Colonic mucosa (tissue), 4 donors: ENCODE measurements at places on chromosomes 4 and X. TPM values are rescaled to one million over a fixed set of nuclear protein-coding genes. Genes with fewer than 3 reads are reported as not detected.
A peak's percentile ranks its signal among the peaks of the same experiment; 100 is the strongest.

GRCh38 chr4:46316215-46316614, 73.7 kb downstream of the GABRA2 start:
- DNase-seq, result no peak

DNA sequence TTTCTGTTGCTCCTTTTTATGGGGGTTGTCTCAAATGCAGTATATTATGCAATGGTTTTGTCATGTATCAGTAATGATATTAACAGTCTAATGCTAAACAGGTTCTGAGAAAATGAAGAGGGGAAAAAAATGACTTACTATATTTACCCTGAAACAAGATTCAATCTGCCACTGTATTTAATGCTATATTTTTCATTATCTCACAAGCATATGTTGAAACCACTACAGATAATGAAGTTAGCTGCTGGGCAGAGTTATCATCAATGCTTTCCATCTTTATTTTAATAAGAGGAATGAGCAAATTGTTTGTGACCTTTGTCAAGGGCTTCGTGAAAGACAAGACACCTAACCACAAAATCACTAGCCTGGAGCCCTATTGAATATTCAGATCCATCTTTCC, 32.6 kb upstream of the NAA11 start:
- DNase-seq, result no peak

- DNase-seq, result no peak
Measured at GRCh38 chr4:110778521-110778920, 155.6 kb upstream of the PITX2 start.

DNA sequence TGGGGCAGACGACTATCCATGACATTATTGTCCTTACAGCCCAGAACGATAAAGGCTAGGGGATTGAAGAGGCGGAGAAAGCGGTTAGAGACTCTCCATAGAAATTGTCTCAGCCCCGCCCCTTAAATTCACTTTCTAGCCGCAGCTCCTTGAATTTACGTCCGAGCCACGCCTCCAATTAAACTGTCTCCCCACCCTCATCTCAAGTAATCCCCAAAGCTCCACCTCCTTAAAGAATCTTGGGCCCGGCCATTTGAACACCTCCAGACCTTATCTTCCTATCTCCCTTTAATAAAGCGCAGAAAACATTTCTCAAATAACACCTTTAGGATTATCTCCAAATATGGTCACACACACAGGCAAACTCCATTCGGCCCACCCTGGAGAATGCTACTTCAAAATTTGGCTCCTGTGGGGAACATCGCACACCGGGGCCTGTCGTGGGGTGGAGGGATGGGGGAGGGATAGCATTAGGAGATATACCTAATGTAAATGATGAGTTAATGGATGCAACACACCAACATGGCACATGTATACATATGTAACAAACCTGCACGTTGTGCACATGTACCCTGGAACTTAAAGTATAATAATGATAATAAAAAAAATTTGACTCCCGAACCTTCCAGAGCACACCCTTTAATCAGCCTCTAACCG, 7.2 kb upstream of the MAGIX start:
- peak; percentile 81 for DNase-seq

- DNase-seq, result no peak
Measured at GRCh38 chrX:71629467-71629866, 11.2 kb upstream of the CXCR3 start.

- no peak for DNase-seq
Measured at GRCh38 chr4:1754336-1754735, 33.0 kb downstream of the TACC3 start.

- no peak for DNase-seq
Measured at GRCh38 chrX:140709421-140709846, at the start of gene LINC00632. Gene LINC00632 (plus strand): TSS chrX:140709759.

DNA sequence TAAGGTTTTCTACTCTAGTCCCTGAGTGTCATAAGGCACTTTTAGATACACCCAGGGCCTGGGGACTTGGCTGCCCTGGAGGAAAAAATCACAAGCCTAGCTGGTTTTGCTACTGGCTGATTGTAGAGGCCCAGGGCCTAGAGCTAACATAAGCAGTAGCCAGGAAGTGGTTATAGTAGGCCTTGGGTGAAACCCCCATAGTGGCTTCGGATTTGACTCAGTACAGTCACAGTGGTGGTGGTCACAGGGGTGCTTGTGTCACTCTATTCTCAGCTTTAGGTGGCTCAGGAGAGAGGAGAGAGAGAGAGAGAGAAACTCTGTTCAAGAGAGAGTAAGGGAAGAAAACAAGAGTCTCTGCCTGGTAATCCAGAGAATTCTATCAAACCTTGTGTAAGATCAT, 194.5 kb upstream of the EDA2R start:
- DNase-seq, result no peak

DNA sequence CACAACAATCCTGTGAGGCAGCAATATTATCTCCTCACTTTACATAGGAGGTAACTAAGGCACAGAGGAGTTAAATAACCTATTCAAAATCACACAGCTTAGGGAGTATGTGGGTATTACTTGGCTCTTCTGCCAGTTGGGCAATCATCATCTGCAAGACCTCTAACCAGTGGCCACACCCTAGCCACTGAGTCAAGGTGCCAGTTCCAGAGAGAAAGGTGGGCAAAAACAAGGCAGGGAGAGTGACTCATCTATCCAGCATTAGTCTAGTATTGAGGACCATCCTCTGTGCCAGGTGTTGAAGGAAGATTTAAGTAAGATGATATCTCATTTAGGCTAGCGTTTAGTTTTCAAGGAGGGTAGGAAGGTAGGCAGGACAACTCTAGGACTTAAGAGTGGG, 113.9 kb upstream of the EOLA2 start:
- DNase-seq, result no peak

- DNase-seq, result no peak
Measured at GRCh38 chr4:174674305-174674840, 152.1 kb upstream of the HPGD start.

DNA sequence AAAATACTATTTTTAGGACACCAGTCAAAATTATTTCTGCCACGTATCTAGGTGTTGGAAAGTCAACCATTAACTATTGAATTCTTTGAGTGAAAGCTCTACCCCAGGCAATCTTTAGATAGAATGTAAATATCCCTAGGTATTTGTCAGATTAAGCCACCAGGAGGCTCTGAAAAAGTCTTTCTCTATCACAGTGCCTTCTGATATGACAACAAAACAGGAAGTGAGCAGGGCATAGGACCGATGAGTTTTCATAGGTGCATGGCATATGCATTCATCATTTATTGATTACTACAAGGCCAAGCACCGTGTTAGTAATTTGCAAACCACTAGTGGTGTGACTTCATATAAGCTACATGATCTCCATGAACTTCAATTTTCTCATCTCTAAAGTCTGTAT, 333.6 kb upstream of the F9 start:
- no peak for DNase-seq

DNA sequence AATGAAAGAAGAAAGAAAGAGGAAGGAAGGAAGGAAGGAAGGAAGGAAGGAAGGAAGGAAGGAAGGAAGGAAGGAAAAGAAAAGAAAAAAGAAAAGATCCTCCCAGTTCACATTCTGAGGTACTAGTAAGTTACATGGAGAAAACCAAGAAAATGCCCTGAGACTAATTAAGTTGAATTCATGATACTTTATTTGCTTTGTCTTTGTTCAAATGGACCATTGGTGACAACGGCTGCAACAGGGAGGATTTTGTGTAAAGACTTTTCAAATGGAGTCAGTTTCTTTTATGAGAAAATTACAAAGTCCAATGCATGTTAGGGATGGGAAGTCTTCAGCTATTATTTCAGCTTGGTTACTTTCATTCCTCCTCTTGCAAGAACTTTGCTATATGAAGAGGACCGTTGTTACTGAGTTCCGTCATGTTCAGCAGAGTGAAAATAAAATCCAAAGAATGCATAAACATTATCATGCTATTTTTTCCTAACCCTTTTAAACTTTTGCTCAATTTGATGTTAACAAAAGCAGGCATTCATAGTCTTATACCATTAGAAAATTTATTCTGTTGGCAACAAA, 8.3 kb downstream of the VCX3A start:
- no peak for DNase-seq

DNA sequence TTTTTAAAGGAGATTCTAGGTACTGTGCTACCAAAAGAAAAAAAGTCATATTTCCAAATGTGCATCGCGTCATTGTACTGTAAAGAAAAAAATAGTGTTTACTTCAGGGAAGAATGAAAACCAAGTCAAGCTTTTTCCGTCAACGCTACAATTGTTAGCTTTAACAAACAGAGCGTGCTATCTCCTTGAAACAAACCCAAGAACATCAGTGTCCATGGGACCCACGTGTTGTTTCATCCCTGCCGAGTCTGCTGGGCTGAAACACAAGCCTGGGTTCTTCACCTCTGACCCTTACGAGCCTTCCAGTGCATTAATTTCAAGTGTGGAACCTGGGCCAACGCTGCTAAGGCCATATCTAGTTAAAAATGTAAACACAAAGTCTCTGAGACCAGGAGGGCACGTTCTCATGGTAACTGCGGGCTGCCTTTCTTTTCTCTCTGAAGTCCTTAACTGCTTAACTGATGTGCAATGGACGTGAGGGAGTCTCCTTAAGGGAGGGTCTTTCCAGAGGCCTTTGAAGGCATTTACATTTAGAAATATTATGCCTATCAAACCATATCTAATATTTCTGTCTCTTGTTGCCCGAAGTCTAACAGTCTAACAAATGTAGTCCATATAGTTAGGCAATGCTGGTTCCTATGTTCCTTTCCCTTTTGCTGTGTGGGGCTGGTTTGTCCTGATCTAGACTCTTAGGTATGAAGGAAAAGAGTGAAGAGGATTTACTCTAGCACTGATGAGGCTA, 36.3 kb downstream of the ING2 start:
- no peak for DNase-seq

- no peak for DNase-seq
Measured at GRCh38 chr4:105546086-105546485, 6.3 kb upstream of the ARHGEF38 start.

DNA sequence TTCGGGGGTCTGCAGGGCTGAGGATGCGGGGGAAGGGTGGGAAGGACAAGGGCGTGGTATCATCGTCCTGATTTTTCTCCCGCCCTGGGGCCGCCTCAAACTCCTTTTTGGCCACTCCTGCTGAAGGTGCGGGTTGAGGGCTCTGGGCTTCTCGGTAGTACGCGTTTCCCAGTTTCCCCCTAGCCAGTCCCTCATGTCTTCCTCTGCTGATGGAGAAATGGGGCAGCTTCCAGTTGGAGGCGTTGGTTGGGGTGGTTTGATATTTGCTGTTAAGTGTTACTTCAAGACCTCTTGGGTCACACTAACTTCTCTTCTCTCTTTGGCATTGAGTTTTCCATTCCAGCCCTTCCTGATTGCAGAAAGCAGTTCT, 482 bp downstream of the GSTCD start:
- DNase-seq, result peak; percentile 42

DNA sequence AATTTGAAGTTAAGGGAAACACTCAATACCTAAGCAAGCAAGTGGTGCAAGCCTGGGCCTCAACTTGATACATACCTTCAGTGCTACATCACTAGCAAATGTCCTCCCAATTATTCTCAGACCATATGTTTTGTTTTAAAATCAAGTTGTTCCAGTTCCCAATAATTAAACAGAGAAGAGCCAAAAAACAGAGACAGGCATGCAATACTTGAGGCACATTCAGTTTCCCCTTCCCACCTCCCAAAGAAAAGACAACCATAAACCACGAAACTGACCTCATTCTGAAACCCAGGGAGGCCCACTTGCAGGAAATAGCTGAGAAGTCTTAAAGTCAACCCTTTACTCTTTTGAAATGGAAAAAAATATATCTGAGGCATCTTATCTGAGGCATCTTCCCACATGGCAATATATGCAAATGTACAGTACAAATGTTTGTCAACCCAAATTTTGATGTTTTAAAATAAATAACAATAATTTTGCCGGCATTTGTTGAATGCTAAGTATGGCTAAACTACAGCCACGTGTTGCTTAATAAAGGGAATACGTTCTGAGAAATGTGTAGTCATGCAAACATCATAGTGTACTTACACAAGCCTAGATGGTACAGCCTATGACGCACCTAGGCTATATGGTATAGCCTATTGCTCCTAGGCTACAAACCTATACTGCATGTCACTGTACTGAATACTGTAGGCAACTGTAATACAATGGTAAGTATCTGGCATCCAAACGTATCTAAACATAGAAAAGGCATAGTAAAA, 147.5 kb downstream of the TSPAN5 start:
- no peak for DNase-seq

DNA sequence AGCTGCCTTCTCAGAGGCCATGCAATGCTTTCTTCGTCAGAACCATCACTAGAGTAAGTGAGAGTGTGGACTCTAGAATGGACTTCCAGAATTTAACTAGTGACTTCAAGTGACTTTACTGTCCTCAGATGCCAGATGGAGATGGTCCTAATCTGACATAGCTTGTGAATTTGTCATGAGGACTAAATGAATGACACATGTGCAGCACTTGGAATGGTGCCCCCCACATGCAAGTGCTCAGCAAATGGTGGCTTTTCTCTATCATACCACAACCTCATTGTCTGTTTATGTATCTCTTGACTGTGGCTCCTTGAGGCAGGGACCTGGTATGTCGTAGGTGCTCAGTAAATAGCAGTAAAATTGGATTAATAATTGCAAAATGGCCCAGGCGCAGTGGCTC, 91.6 kb upstream of the STX18 start:
- no peak for DNase-seq

DNA sequence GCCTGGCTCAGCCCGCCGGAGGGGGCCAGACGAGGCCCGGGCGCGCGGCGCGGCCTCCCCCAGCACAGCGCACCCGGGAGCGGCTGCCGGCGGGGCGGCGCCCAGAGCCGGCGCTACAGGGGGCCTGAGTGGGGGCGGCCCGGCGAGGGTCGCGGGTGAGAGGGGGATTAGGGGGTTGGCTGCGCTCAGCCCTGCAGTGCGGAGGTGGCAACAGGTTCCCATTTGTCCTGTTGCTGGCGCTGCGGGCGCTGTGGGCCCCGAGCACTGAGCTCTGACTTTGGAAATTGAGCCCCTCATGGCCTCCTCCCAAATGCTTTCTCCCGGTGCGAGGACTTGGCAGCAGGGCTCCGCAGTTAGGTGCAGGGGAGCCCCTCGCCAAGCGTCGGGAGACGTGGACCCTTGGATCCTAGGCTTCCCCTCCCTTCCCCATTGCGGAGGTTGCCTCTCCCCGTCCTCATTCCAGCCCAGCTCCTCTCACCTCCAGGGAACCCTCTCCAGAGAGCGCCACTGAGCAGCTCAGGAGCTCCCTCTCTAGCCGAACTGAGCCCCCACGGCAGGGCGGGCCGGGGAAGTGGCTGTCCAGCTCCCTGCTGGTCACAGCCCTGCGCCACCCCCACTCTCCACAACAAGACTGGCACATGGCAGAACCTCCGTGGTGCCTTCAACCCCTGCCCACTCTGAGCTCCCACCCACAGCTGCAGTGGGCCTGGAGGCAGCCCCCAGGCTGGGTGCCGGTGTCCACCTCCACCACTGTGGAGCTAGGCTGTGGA, 2.5 kb upstream of the DUSP9 start:
- DNase-seq, result no peak

DNA sequence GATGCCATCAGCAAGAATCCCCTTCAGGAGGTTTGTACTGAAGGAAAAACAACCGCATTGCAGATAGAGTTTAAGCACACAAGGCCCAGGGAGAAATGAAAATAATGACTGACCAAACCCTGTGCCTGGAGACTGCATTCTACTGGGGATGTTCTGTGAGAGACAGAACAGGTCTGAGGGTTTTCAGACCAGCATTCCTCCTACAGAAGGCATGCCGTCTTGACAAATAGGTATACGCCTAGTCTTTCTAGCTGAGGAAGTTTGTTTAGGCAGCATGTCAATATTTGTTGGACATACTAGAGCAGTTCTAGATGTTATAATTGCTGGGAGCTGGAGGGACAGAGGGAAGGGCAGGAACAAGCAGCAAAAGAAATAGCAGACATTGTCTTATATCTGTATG, 68.4 kb upstream of the SCOC start:
- no peak for DNase-seq

The HSFX4 gene
- total RNA-seq, result not detected

The OTC gene
- 2.6 TPM for total RNA-seq

The MAGED4B gene
- total RNA-seq, result 4.1 TPM

The GPC4 gene
- 15.4 TPM for total RNA-seq

The OCIAD1 gene
- total RNA-seq, result 120 TPM

The SSX1 gene
- total RNA-seq, result not detected
